ENCODE measurements at places on chromosomes 7 and 10. TPM values are rescaled to one million over a fixed set of nuclear protein-coding genes. Genes with fewer than 3 reads are reported as not detected.
A peak's percentile ranks its signal among the peaks of the same experiment; 100 is the strongest.

DNA sequence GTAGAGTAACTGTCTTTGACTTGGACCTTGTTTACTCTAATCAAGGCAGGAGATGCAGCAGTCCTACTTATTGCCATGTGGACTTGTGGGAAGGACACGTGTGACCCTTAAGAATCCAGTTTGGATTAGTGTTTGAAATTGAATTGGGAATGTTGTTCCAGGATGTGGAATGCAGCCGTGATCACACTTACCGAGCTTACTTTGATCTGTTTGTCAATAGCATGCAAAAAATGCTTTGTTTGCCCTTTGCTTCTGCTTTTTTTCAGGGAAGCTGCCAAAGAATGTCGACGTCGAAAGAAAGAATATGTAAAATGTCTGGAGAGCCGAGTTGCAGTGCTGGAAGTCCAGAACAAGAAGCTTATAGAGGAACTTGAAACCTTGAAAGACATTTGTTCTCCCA, 84.7 kb downstream of the CREM start:
- DNase-seq, result peak; percentile 37
- H3K27me3 ChIP-seq, result no peaks in the 10 kb centered on the region
- H3K4me3 ChIP-seq, result no peak overlapping the region
- H3K27ac ChIP-seq, result no peak overlapping the region

- H3K36me3 ChIP-seq, result no peaks in the 10 kb centered on the region
- DNase-seq, result no peak
- H3K27me3 ChIP-seq, result no peaks in the 10 kb centered on the region
- H3K4me3 ChIP-seq, result no peak overlapping the region
- H3K4me1 ChIP-seq, result no peaks in the 10 kb centered on the region
These were observed 6.8 kb upstream of the ANKRD22 start for GRCh38 chr10:88858491-88858890.

Gene WNT2
- not detected for total RNA-seq

Gene LLCFC1
- total RNA-seq, result not detected

Gene PSD
- total RNA-seq, result 0.09 TPM

Gene FAM24B
- not detected for total RNA-seq

Gene RUFY2
- 45.2 TPM for total RNA-seq
